ENCODE measurements at places on chromosomes 13 and 19.

DNA sequence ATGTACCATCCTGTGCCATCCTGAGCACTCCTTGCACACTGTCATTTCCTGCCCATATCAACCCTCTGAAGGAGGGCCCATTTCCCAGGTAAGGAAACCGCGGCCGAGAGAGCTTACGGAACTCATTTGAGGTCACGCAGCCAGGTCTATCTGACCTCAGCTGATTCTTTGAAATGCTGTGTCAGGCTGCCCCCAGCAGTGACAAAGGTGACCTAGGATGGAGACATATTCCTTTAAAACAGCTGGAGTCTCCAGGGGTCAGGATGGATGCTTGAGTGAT lies 42.2 kb upstream of the VSTM2B start:
- peak; percentile 78 for DNase-seq

DNA sequence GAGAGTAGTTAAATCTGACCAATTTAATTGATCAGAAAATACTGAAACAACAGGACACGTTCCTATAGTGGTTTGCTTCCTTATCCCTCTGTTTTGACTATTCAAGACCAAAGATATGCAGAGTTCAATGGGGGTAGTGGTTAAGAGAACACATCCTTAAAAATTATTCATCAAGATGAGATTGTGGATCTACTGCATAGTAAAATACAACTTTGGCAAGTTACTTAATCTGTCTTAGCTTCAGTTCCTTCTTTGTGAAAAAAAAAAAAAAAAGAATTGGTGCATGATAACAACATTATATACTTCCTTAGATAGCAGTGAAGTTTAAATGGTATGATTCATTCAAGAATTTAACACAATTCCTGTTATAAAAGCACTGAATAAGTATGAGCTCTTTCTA lies 552.1 kb downstream of the DCT start:
- DNase-seq: no peak

GRCh38 chr13:35468195-35468594 lies 8.3 kb downstream of the MAB21L1 start:
- DNase-seq: no peak

DNA sequence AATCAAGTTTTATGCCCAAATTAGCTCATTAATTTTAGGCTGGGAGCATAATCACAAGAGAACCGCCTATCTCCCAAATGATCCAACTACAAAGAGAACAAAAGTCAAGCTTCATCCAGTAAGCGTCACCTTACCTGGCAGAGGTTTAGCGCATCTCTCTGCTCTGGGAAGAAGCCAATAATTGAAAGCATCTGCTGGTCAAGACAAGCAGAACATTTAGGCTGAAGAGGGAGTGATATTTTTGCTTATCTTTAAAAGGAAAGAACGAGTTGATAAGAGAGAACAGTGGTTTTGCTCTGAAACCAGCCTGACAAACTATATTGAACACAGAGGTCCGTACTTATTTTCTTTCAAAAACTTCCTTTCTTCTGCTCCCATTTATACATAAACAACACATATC lies 242.1 kb downstream of the ENOX1 start:
- no peak for DNase-seq

DNA sequence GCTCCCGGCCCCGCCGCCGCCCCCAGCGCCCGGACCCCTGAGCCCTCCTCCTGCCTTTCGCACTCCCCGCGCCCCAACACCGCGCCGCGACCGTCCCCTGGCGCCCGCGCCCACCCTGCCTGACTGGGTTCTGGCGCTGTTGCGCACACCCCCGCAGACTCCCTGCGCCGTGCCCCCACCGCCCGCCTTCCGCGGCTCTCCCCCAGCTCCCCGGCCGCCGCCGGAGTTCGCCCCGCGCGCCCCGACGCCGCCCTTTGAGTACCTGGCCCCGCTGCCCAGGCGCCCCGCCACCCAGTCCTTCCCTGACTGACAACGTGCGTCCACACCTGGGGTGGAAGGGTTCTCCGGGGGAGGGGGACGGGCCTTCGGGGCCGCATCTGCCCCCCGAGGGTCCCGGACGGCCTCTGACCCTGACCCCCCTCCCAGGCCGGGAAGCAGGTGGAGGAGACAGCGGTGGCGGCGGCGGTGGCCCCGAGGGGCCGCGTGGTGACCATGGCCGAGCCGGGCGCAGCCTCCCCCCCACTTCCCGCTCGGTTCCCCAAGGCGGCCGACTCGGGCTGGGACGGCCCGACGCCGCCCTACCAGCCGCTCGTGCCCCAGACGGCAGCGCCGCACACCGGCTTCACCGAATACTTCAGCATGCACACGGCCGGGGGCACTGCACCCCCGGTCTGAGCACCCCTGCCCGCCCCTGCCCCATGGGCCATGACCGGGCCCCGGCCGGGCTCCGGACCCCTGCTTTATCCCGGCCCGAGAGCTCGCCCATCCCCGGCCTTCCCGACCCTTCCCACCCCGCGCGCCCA lies 1.4 kb upstream of the MEGF8 start:
- no peak for DNase-seq

GRCh38 chr13:30134578-30134977 lies 172.8 kb downstream of the KATNAL1 start:
- DNase-seq: no peak

DNA sequence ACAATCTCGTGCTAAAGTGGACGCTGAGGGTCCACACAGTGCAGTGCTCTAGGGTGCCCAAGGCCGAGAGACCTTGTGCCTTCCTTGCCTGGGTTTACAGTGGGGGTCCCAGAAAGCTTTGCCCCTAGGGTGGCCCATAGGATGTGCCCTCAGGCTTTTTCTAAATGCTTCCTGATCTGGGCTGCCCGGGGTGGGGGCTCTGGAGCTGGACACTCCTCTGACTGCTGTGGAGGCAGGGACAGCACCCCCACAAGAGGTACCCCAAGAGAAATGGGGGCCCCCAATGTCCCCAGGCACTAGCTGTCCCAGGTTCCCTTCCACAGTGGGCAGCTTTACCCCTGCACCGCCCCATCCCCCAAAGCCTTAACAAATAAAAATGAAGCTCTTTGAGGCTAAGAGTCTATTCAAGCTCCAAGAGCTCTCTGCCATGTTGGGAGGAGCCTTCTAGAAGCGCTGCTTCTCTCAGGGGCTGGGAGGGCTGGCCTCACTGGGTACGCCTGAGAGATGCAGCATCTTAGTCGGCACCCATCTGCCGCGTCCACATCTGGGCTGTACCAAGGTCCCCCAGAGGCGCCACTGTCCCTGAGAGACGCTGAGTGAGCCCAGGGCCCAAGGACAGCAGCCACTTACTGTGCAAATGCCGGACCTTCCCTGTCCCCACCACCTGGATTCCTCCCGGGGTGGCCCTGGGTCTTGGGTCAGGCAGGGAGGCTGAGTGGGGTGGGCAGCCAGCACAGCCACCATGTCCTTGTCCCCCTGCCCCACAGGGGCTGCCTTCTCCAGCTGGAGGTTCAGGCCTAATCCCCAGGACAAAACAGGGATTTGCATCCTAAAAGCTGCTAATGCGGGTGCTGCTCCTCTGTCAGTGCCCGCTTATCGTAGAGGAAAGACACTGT lies 27.4 kb downstream of the CEBPA start:
- no peak for DNase-seq

GRCh38 chr13:99995104-99995588 lies 13.6 kb downstream of the ZIC2 start:
- no peak for DNase-seq

- DNase-seq: no peak
These were observed 29.1 kb upstream of the NCCRP1 start for GRCh38 chr19:39167461-39168257.

- DNase-seq: no peak
These were observed 429.3 kb upstream of the NBEA start for GRCh38 chr13:34512817-34513216.

GRCh38 chr13:43139211-43139610 lies 115.8 kb downstream of the DNAJC15 start:
- no peak for DNase-seq

DNA sequence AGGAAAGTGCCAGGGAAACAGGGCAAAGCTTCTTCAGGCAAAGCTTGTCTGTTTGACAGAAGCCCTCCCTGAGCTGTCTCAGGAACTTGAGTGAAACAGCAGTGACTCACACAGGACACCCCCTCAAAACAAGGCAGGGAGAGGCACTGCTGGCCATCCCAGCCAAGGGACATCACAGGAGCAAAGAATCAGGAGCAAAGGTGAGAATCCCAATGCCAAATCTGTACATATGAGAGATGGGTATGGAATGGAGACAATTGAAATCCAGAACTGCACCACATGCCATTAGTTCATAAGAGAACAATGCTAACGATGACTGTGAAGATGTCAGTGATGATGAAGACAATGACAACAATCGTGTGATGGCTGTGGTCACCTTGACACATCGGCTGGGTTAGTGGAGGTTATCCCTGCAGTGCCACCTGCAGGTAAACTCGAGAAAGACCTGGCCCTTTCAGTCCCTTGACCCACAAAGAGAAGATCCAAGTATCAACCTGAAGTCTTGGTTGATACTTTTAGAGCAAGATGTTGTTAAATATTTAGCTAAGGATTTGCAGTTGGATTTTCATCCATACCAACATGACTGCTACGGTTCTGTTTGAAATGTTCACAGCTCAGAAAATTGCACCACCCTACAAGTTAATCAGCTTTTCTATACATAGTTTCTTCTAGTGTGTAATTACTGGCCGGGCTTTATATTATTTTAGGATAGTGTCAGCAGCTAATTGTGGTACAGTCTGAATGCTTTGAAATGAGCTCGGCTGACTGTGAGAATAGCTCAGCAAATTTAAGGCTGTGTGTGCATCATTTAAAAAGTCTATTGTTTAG lies 42.0 kb upstream of the IPO5 start:
- DNase-seq: no peak

GRCh38 chr13:27171827-27172494 lies 350 bp upstream of the USP12 start:
- no peak for DNase-seq

DNA sequence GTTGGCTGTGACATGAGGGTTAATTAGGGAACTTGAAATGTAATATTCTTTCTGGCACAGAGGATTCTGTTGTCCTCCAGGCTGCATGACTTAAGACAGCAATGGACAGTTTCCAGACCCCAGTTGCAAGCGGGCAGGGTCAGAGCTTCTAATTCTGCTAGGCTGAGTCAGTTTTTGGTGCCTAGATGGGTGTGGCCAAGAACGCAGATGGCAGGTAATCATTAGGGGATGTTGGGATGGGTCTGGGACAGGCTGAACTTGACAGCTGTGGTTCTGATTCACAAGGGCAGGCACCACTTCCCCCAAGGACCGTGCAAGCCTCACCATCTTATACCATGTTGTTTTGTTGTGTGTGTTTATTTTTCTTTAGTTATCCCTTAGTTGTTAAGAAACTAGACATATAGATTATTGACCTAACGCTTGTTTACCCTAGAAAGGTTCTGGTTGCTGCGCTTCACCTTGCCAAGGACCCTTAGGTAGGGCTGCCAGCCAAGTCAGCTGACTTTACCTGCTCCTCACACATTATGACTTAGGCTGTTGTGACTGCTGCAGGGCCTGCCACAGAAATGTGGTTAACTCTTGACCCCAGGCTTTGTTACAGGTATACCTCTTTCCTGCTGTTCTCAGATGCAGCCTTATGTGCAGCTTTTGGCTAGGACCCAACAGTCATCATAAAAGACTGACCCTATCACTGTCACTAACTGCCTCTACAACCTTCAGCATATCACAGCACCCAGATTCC lies 117.7 kb upstream of the KLF12 start:
- no peak for DNase-seq

DNA sequence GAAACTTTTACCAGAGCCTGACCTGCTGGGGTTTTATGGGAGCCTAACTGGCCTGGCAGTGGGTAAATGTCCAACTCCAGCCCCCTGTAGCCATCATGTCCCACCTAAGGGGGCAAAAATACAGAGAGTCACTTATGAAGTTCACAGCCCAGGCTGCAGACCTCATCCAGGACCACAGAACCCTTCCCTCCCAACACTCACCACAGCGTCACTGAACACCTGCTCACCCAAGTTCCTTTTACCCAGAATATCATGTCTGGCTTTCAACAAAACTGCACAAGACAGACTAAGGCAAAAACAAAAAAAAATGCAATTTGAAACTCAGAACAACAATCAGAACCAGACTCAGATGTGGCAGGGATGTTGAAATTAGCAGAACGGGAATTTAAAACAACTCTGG lies 6.4 kb downstream of the CEACAM3 start:
- no peak for DNase-seq

DNA sequence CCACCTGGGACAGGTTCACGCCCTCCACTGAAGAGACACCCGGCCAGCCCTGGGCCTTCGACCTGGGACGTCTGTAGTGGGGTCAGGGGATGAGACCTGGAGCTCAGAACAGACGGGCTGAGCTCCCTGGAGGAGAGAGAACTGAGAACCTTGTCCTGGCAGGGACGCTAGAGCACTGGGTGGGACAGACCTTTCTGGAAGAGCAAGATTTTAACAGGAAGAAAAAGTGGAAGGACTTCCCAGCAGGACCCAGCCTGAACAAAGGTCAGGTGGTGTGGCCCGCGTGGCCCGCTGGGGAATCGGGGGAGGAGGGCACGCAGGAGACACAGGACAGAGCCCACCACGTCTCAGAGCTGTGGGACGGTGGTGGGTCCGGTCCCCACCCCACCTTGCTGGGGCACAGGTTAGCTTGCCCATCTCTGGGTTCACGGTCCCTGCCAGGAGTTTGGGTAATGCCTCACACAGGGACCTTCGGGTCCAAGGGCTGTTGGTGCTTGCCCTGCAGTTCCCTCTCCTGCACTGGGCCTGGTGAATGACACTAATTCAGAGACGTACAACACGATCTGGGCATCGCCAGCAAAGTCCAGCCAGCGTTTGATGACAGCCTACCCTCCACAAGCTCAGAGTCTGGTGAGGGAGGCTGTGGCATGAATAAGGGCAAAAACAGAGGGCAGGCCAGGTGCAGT lies 1.2 kb upstream of the EFNA2 start:
- no peak for DNase-seq

DNA sequence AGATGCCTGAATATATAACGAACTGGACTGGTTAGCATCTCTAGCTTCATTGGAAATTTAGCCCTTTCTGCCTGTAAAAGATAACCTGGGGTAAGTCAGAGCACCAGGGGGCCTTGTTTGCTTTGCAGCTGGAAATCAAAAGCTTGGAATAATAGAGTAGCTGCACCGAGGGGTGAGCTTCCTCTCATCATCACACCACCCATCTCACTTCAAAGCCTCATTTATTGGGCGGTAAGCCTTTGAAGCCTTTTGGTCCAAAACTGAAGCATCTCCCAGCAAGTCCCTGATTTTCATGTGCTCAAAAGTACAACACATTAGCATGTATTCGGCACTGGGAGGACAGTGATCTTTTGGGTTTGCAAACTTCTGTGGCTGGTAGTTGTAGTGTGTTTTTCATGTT lies 405.1 kb downstream of the FOXO1 start:
- DNase-seq: no peak

DNA sequence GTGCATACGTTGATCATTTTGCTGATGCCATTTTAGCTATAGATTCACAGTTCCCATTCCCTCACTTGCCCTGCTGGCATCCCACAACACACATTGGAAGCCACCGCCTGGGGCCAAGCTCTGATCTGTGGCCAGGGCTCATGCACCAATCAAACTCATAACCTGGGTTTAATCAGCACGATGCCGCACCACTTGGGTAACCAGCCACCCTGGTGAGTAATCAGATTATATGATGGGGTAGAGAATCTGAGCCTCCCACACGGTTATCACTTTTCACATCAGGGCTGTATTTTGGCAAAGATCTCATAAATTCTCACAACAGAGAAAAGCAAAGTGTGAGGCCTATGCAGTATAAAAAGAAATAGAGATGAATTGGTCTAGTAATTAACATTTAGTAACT lies 66.0 kb upstream of the TNFRSF19 start:
- DNase-seq: no peak
